Fibroblast of villous mesenchyme (primary cell): ENCODE measurements at places on chromosomes 16 and 17. TPM values are rescaled to one million over a fixed set of nuclear protein-coding genes. Genes with fewer than 3 reads are reported as not detected.

DNA sequence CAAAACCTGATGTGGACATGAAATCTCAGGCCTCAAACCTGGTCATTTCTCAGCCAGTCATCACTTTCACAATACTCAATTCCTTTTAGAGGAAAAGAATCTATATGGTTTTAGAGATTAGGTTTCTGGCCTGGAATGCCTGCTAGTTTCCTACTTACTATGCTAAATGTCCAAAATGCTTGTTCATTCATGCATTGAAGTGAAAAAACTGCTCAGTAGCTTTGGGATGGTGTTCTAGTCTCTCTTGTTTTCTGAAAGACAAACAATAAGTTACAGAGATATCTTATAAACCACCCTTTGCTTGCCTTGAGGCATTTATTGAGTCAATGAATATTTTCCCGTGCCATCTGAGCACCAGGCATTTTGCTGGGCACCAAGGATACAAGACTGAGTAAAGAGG lies 1146.5 kb upstream of the GOT2 start:
- DNase-seq: no peak

GRCh38 chr16:68792465-68793324 lies 50.6 kb upstream of the TANGO6 start:
- peak; percentile 87 for DNase-seq

DNA sequence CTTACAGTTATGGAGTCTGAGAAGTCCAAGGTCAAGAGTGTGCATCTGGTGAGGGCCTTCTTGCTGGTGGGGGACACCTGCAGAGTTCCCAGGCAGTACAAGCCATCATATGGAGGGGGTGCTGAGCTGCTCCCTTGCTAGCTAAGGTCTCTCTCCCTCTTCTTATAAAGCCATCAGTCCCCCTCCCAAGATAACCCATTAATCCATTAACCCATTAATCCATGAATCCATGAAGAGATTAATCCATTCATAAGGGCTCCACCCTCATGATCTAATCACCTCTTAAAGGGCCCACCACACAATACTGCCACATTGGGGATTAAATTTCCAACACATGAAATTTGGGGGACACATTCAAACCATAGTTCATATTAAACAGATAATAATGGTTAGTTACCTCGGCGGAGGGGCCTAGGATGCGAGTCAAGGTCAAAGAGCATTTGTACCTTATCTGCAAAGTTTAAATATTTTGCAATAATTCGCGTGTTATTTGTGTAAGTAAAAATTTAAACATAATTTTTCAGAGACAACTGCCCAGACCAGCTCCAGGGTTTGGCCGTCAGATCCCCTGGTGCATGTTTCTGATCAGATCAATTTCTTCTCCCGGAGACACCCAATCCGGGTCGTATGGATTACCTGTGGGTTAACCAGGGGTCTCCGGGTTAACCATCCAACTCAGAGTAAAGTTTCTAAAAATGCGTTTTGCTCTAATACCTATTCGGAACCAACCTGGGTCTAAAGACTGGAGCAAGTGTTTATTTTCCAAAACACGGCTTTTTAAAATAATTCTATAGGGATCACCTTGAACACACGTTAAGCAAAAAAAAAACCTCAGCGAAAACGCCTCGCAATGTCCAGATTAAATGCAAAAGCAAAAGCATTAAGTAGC lies 740 bp upstream of the POLR3E start:
- no peak for DNase-seq

DNA sequence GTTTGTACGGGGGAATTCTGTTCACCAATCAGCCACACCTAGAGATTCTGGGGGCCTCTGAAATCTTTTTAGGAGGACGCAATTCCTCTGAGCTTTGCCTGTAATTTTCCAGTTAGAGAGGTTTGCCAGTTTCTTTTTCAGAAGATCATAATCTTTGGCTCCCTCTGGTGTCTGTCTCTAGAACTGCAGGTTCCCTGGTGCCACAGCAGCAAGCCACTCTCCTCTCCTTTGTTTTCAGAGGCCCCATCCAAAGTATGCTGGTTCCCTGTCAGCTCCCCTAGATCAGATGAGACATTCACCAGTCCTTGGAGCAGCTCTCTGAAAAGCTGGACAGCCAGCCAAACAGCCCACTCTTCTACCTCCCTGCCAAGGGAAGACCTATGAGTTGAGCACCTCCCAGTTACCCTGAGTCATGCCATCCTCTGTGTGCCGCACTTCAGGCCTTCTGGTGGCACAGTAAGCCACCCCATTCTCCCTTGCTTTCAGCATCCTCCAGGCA lies 36.1 kb downstream of the RNF112 start:
- DNase-seq: peak; percentile 84

DNA sequence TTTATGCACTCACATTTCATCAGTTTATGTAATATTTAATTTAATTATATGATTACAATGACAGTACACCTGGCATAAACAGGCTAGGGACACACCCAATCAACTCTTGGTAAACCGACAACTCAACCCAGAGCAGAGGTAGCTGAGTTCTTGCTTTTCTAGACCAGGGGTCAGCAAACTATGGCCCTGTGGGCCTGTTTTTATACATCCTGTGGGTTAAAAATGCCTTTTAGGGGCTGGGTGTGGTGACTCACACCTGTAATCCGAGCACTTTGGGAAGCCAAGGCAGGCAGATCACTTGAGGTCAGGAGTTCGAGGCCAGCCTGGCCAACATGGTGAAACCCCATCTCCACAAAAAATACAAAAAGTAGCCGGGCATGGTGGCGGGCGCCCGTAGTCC lies 99.2 kb upstream of the TMEM97 start:
- DNase-seq: no peak

GRCh38 chr16:53755026-53755910 lies 51.3 kb downstream of the FTO start:
- DNase-seq: peak; percentile 70

GRCh38 chr17:81025741-81026129 lies 9.2 kb upstream of the BAIAP2 start:
- no peak for DNase-seq

GRCh38 chr17:28807925-28808634 lies 34.5 kb downstream of the FAM222B start:
- peak; percentile 96 for DNase-seq

DNA sequence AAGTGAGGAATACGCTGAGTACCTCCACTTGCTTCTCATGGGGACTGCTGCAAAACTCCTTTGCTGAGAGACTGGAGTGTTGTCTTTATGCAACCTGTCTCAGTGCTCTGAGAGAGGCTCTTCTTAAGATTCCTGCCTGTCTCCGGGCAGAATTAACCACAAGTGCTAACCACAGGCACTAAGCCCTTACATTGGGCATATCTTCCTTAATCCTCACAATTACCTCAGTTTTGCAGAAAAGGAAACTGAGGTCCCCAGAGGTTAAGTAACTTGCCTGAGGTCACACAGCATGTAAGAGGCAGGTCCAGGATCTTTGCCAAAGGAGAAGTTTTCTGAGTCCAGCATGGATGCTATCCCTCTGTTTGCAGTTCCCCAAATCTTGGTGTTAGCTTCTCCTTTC lies 86.0 kb downstream of the GP2 start:
- DNase-seq: no peak

DNA sequence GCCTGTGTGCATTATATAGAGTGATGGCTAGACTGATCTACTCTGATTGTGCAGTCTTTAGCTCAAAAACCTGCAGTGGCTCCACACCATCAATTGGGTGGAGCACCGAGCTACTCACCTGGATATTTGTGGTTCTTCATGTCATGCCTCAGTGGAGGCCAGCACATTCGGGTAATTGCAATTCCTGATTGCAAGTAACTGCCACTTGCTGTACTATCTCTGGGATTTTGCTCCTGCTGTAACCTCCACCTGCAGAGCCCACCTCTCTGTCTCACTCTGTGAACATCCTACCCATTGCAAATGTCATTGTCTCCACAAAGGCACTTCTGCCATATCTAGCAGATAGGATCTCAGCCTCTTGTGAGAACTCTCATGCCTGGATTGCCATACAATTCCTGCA lies 1.7 kb upstream of the CCL1 start:
- DNase-seq: no peak

GRCh38 chr16:69123910-69124309 lies 8.5 kb downstream of the CHTF8 start:
- DNase-seq: peak; percentile 76

GRCh38 chr17:50101346-50102163 lies 6.4 kb downstream of the PDK2 start:
- peak; percentile 67 for DNase-seq

- DNase-seq: peak; percentile 13
These were observed 236.6 kb downstream of the MRTFB start for GRCh38 chr16:14307527-14308367.

- DNase-seq: no peak
These were observed 20.1 kb downstream of the RAB40B start for GRCh38 chr17:82678265-82678891.

- no peak for DNase-seq
These were observed 12.8 kb downstream of the CTRB1 start for GRCh38 chr16:75231570-75231969.

GRCh38 chr16:85903559-85903958 lies 4.6 kb downstream of the IRF8 start:
- no peak for DNase-seq

- DNase-seq: peak; percentile 98
These were observed 694 bp upstream of the SRCAP start for GRCh38 chr16:30698139-30698815.

DNA sequence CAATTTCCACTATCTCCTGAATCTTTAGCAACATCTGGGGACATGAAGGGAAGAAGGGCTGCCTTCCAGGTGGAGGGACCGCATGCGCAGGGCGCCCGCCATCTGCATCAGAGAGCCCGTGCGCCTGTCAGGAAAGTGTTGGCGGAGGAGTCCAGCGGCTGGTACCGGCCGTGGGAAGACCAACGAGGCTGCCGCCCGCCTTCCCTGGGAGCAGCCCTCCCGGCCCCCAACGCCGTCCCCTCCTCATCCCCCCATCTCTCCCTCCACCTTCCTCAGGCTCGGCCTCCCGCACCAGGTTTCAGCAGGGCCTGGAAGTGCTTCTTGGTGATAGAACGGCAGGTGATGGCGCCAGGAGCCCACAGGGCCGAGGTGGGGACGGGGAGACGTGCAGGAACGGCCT lies 8.8 kb downstream of the CLCN7 start:
- no peak for DNase-seq

DNA sequence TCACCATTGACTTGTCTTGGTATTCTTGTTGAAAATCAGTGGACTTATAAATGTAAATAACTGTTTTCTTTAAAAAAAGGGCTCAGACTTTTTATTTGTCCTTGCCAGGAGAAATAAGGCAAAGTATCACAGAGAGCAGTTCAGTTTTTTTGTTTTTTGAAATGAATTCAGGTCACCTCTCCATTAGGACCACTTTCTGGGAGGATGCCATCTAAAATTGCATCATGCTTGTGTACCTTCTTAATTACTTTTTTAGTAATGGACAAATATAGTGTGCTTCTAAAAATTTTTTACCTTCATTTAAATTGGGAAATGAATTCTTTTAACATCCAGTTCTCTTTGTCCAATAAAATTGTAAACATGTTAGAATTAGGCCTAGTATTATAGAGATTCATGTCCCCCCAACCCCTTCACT lies 210.0 kb downstream of the BCAS3 start:
- no peak for DNase-seq

GRCh38 chr16:26976873-26977272 lies 89.9 kb upstream of the C16orf82 start:
- no peak for DNase-seq

DNA sequence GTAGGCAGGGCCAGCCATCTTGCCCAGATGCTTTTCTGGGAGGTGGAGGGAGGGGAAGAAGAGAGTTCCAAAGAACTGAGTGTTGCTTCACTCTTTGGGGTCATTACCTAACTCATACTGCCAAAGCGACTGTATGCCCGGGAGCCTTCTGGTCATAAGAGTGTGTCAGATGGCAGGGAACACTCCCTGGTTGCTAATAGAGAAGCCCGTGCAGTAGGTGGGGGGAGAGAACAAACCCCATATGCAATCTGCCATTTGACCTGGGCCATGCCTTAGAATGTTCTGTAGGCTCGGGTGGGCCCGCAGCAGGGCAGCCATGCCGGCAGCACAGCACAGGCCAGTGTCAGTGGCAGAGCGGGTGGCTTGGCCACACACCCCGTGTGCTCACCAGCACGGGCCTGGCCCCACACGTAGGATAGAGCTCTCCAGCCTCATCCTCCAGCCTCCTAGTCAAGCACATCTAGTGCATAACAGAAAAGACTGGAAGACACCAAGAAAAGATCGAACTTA lies 120.5 kb downstream of the SOCS1 start:
- peak; percentile 68 for DNase-seq

GRCh38 chr17:330993-331701 lies 21.5 kb downstream of the RPH3AL start:
- DNase-seq: peak; percentile 19

- peak; percentile 7 for DNase-seq
These were observed 53.1 kb downstream of the FOXL1 start for GRCh38 chr16:86631444-86631843.

DNA sequence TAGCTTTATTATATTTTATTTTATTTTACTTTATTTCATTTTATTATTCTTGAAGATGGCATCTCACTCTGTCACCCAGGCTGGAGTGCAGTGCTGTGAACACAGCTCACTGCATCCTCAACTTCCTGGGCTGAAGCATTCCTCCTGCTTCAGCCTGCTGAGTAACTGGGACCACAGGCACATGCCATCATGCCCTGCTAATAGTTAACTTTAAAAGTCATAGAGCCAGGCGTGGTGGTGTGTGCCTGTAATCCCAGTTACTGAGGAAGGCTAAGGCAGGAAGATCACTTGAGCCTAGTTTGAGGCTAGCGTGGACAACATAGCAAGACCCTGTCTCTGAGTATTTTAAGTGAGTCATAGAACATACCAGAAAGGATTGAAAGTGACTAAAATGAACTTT lies 38.7 kb downstream of the ESRP2 start:
- DNase-seq: no peak

DNA sequence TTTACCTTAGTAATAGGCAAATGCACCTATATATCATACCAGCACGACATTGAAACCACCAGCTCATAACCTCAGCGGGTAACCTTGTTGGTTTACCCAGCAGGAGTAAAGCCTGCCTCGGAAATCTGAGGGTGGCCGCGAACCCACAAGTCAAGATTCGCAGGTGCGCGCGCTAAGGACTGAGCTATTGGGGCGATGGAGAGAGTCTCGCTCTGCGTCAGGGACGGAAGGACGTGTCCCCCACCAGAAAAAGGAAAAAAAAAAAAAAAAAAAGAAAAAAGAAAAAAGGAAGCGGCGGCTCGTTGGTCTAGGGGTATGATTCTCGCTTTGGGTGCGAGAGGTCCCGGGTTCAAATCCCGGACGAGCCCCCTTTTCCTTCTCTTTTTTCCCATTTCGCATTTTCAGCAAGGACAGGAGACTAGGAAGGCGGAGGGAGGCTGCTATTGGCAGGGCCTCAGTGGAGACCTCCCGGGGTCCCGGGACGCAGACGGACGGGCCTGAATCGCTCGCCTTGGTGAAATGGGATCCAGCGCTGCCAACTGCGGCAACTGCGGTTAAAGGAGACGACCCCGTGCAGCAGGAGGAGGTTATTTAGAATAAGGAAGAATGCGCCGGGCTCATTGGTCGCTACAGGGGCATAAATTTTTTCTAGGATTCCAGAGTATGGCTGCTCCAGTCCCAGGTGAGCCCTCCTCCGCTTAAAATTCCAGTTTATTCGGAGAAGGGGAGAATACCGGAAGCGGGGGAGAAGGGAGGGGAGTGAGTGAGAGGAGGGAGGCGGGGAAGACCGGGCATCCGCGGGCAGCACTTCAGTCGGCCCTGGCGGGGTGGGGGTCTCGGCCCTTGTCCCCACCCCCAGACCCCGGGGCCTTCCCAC lies at the start of gene OR1F1:
TSS of gene OR1F1 (plus strand) at position 407 of the 877 bp plus-strand sequence.
- DNase-seq: peak; percentile 36

The KCNJ16 gene
- not detected in 2 replicates for total RNA-seq

The CSH2 gene
- not detected in 2 replicates for total RNA-seq

The ZMYND15 gene
- total RNA-seq: not detected in 2 replicates

The KPNA2 gene
- total RNA-seq: 115 and 229 TPM in 2 replicates

The PIGL gene
- 14.7 and 19.6 TPM in 2 replicates for total RNA-seq

The IGFBP4 gene
- 188 and 225 TPM in 2 replicates for total RNA-seq

The OR2C1 gene
- not detected in 2 replicates for total RNA-seq

The TP53TG3 gene
- 0.32 TPM in 1 of 2 replicates, not detected in the other for total RNA-seq

The TRIM16 gene
- 30.0 and 55.3 TPM in 2 replicates for total RNA-seq

The OTOP3 gene
- not detected in 2 replicates for total RNA-seq
